BE2C (cell line): ENCODE measurements at places on chromosomes 16 and 17.
A peak's percentile ranks its signal among the peaks of the same experiment; 100 is the strongest.

DNA sequence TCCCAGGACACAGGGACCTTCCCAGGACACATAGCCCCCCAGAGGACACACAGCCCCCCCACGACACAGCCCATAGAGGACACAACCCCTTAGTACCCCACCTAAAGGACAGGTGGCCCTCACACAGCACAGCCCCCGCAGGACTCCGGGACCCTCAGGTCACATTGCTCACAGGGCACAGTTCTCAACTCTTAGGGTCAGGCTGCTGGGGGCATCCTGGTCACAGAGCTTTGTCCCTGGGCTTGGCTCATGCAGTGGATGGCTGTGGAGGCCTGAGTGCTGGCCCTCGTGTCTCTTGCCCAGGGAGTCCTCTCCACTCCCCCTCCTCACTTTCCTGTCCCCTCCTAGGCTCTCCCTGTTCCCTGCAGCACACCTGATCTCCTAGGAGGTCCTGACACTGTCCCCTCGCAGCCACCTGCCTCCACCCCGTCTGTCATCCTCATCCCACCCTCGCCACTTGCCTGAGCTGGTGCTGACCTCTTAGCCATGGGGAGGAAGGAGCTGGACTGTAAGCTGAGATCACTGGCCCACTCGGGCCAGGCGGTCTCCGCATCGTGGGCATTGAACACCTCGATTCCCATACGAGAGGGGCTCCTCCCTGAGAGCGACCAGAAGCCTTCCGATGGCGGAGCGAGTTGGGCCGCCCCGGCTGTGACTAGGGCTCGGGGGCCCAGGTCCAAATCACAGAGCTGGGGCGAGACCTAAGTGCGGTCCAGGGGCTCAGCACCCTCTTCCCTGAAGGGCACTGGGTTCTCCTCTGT, 1.4 kb upstream of the WDR45B start:
- DNase-seq, result no peak

DNA sequence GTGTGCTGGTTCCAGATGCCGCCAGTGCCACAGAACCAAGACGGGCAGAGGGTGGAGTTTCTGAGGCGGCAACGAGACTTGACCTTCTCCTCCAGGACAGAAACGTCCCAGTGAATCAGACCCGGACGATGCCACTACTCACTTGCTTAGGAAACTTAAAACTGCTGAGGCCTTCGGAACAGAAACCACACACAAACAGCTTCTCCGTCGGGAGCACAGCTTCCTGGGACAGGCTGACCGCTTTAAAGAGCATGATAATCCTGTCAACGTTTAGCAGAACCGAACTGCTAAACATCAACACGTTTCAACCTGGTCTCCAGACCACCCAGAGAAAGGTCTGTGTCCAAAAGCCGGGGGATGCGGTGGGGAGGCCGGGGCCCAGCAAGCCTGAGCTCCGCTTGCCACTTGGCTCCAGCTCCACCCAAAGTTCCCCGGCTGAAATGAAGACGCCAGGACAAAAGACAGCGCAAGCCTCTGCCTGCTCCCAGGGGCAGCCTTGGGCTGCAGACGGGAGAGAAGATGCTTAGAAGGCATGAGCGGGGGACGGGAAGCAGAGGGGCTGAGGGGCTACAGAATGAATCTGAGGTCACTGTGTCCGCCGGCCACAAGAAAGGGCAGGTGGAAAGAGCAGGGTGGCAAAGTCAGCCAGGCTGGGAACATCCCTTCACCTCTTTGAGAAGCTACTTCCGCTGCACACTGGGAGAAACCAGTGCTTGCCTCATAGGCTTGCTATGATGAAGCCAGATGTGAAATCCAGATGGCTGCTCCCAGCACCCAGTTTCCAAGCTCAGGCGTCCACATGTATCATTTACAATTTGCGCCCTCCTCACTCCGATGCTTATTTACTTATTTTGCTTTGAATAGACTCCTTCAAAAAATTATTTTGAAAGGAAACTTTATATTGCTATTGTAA, 69.0 kb downstream of the MRM3 start:
- no peak for DNase-seq

DNA sequence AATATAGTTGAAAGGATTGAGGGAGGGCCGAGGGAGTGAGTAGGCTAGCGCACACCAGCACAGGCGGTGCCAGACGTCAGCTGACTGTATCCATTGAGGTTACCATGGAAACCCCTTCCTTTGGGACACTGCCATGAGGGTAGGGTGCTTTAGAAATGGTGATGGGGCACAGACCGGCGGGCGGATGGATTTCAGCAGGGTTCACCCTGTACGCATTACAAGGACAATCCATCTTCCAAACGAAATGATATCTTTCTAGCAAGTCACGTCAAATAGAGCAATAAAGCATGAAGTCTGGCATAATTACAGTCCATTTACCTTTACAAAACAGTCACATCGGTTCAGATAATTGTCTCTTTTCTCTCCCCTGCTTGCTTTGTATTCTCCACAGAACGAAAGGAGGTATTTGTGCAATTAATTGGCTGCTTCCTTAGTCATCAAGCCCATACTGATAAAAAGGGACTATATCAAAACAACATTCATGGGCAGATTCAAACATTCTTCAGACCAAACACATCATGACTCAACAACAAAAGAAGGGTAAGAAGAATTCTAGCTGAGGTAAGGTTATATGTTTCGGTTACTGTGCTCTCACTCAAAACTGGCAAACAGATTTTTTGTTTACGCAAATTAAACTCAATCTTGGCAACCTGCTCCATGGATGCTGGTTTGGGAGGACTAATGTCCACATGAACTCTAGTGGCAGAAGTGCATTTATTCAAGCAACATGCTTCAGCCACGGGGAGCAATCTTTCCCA, 140.6 kb downstream of the CDK5R1 start:
- no peak for DNase-seq

DNA sequence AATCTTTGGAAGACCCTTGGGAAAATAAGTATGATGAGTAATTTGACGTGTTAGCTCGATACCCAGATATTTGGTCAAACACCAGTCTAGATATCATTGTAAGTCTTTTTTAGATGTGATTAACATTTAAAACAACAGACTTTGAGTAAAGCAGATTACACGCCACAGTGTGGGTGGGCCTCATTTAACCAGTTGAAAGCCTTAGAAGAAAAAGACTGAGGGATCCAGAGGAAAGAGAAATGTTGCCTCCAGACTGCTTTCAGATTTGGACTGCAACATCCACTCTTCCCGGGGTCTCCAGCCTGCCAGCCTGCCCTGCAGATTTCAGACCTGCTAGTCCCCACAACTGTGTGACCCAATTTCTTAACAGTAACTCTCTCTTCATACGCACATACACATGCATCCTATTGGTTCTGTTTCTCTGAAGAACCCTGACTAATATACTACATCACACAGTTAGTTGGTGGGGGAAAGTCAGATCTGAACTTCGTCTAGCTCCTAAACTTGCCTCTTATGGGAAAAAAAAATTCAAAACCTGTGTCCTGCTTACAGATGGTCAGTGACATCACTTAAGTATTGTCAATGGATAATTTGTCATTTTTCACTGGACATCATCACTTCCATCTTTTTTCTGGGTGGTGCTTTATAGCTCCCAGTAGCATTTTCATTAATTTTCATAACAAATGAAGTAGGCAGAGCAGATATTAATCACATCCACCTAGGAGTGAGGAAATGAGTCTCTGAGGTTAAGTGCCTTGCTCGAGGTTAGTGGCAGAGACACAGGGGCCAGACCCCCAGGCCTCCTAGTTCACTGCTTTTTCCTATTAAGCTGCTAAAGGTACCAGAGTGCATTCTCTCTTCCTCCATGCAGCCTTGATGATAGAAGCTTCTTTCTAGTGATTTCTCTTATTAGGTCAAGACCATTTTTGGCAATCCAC, 107.7 kb upstream of the TOB1 start:
- no peak for DNase-seq

DNA sequence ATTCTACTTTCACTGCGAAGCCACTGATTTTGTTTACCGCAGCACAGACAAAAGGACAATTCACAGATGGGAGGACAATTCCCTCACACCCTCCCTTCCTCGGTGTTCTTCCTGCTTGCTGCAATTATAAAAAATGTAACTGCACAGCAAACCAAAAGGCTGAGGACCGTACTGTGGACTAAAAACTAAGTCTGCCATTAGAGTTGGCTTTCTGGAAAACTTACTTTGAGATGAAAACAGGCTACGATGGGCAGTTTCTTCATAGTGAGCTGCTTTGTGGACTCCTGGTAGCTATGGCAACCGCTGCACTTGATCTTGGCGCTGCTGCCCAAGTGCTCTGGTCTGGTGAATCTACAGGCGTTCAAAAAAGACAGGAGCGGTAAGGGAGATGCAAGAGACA, 35.2 kb downstream of the USP22 start:
- DNase-seq, result no peak

- no peak for DNase-seq
These were observed 45.1 kb upstream of the NDRG4 start for GRCh38 chr16:58454856-58455255.

GRCh38 chr16:84165746-84166145, 20.6 kb downstream of the DNAAF1 start:
- no peak for DNase-seq

DNA sequence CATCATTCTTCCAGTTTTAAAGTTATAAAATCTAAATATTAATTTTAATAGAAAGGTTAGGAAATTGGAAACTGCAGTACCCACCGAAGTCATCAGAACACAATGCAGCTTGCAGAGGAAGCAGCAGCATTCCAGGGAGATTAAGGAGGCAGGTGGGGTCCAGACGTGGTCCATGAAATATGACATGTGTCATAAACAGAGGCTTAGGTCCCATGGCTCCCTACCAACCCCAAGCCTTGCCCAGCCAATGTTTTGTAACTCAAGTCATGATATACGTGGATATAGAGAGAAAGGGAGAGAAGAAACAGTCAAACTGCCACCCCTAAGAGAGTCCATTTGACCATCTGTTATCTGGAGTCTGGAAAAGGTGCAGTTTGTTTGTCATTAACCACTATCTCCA, 670.0 kb downstream of the TOX3 start:
- no peak for DNase-seq

GRCh38 chr16:54125751-54126655, 160.6 kb downstream of the IRX3 start:
- no peak for DNase-seq

DNA sequence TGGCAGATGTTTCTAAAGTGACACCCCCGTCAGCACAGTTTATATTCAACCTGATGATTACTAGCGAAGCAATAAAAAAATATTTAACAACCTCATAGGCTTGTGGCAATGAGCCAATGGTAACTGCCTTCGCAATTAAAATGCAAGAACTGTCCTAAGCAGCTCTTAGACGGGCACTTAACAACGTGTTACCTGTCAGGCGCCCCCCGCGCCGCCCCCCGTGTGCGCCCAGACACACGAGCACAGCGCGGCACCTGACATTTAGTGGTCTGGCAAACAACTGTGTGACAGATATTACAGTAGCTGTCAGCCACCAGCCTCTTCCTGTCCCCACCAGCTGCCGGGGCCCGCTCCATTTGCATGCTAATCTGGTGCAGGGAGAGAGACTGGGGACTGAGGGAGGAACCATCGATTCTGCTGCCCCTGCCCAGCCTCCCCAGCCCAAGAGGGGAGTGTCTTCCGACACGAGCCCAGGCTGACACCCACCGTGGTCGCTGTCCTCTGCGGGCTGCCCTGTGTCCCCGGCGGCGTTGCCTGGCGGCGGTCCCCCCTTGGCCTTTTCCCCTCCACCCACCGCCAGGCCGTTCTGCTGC, 12.7 kb downstream of the NDUFAF8 start:
- DNase-seq, result peak; percentile 84

DNA sequence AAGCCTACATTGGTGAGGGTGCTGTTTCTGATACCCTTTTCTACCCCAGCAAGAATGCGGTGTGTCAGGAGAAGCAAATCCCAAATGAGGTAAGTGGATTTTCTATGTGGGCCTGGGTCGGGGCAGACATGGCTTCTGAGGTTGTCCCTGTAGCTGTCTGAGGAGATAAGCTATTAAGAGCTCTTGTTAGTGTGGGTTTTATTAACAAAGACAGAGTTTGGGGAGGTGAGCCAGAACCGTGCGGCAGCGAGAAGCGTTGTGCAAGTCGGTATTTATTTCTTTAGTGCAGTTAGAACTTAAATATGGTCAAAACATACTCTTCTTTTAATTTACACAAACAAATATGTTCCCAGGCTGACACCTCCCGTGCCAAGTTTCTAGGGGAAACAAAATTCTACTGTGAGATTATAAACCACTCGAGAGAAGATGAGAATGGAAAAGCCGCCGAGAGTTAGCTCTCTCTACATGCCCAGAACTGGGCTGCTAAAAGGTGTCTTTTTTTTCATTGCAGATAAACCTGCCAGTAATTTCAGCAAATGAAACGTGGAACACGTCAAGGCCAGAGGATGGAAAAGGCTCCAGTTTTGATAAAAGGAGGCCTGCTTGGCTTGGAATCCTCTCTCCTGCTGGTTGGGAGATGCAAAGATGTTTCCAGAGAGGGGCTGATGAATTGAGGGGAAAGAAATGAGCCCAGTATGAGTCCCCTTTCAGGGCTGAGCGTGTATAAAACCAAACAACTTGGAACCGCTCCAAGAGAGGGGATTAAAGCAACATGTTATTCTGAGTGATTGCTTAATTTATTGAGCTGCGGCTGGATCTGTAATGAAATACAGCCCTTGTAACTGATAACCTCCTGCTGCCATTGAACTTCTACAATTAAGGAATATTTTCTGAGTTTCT, 254.6 kb downstream of the MRTFB start:
- DNase-seq, result peak; percentile 49

GRCh38 chr16:79003026-79003609, 597.4 kb downstream of the MAF start:
- no peak for DNase-seq

DNA sequence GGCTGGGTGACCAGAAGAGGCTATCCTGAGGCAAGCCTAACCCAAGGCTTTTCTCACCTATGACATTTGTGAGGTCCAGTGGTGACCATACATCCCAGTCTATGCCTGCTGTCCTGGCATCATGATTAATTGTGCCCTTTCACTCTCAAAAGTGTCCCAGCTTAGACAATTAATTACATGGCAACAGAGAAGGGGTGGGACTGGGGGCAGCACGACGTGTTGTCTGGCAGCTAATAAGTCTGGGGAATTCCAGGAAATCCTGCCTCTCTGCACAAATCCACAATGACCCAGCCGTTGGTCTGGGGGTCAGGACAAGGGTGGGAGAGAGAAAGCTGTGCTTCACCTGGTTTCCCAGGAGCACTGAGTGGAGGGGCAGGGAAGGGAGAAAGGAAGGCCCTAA, 14.0 kb upstream of the MTMR4 start:
- no peak for DNase-seq

DNA sequence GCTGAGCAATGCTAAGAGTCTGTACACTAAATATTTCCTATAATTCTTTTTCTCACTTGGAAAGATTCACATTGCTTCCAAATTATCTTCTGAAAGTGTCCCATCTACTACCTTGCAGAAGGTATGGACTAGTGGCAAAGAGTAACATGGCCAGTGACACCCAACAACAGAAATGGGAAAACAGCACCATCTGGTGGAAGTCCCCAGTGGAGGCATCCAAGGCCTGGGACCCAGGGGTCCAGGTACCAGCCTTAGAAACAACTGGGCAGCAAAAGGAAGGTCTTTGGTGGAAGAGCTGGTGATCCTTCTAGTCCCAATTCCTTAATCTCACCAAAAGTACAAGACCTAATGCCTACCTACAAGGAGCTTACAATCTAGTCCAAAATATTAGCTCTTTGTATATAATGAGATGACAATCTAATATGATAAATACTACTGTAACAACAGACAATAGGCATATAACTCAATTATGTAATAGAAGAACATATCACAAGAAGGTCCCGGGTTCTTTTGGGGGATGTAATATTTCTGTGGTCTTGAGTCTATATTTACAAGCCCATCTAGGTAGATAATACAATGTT, 55.3 kb downstream of the SKAP1 start:
- peak; percentile 51 for DNase-seq
